Fibroblast of pulmonary artery (primary cell): ENCODE measurements at places on chromosomes 2 and 18.
A peak's percentile ranks its signal among the peaks of the same experiment; 100 is the strongest.

DNA sequence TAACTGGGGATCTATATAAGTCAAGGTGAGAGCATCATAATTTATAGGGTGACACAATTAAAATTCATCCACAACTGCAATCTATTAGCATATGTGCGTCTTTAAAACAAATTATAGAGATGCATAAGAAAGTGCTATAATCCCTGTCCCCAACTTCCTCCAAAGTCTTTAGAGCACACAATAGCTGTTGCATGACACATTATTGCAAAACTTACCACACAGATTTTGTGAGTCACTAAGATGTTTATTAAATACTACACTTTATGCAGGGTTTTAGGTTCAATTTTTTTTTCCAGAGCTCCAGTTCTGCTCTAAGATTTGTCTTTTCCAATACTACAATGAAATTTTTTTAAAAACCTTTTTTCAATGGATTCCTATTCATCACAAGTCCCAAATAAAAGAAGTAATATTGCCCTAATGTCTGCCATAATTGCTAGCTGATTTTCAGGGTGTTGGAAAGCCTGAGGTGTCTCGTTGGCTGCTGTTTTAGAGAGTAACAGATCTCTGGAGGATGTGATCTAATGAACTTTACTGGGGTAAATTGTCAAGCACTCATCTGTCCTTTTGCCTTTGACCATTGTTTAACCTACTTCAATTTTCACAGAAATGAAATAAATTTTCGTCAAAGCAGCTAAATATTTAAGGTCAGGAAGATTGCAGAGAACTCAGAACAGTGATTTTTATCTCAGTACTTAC is 250.5 kb upstream of the NETO1 start:
- DNase-seq, result peak; percentile 3

GRCh38 chr2:240819858-240820606 is at the start of gene KIF1A:
Gene KIF1A (minus strand): TSS chr2:240820219. CDS start chr2:240797752, 22,467 bp downstream.
- no peak for DNase-seq

DNA sequence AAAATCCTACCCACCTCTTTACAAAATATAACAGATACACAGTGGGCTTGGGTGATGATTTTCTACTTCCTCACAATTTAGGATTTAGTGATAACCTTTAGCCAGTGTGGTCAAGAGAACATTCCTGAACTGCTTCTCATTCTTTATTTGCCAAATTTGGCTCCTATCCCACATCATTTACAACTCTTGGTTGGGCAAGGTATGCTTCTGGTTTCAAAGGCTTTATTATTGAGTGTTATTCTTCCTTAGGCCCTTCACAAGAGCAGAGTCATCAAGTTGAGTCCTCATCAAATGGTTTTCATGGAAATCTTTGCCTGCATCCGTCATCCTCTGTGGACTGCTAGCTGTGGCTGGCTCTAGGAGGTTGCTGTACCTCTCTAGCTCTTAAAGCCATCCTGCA is 472.0 kb upstream of the ETAA1 start:
- DNase-seq, result peak; percentile 55

DNA sequence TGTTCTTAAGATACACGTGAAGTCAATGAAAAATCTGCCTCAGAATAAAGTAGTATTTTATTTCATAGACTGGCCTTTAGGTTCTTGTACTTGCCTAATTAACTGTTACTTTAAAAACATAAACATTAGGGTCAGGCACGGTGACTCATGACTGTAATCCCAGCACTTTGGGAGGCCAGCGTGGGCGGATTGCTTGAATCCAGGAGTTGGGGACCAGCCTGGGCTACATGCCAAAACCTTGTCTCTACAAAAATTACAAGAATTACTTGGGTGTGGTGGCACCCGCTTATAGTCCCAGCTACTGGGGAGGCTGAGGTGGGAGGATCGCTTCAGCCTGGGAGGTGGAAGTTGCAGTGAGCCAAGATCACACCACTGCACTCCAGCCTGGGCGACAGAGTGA is 16.0 kb upstream of the SNORC start:
- peak; percentile 82 for DNase-seq

DNA sequence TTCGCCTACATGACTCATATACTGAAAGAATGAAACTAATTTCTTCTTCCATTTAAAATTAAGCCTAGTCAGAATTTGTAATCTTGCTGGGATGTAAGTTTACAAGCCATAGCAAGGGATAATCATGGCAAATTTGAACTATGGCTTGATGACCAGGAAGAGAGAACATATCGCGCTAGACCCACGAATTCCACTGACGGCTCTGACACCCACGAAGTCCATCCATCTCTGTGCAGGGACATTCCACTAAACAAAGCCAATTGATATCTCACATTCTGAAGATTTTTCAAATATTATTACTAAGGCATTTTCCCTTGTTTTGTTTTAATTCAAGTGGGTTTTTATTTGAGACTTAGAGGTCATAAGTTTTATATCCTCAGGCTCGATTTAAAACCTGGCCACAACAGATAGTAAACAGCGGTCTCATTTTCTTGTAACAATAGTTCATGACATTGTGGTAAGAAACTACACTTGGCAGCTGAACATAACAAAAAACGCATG is 113.0 kb downstream of the QPCT start:
- peak; percentile 59 for DNase-seq

GRCh38 chr18:44458777-44459176 is 221.9 kb upstream of the SETBP1 start:
- peak; percentile 58 for DNase-seq

DNA sequence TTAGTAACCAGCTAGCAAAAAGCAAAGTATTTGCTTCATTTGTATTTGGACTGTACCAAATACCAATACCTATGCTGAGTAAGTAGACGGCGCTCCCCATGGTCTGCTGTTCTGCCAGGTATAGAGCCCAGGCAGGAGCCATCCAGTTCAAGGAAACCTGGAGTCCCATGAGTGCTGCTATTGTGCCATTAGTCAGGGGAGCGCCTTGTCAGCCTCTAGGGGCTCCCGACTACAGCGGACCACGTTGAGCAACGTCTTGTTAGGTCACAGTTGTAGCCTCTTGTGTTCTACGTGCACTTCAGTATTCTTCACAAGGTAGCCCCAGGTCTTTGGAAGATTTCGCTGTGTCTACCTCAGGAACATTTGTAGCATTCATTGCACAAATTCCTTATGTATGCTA is 21.6 kb upstream of the SLC9A2 start:
- DNase-seq, result no peak

- no peak for DNase-seq
Observed at GRCh38 chr18:2853926-2854664, 7.3 kb downstream of the EMILIN2 start.

- DNase-seq, result peak; percentile 86
Observed at GRCh38 chr2:48508461-48509124, 21.4 kb upstream of the STON1 start.

GRCh38 chr2:202583709-202584219 is 51.0 kb upstream of the FAM117B start:
- DNase-seq, result no peak

GRCh38 chr18:74849301-74849700 is 251.6 kb downstream of the ZNF407 start:
- no peak for DNase-seq

DNA sequence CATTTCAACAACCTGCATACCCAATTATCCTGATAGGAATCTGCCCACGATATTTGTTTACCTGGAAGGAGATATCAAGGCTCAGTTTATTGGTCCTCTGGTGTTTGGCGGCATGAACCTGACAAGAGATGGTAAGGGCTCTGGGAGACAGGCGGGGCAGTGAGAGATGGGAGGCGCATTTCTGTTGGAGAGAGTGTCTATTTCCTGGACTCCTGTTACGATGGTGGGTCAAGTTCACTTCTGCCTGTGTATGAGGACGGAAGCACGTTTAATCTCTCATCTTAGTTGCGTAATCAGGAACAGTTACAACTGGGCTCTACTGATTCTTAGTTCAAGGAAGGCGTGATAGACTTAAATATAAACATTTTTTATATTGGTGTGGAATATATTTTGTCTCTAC is 8.9 kb downstream of the PDCL3 start:
- no peak for DNase-seq

- peak; percentile 73 for DNase-seq
Observed at GRCh38 chr18:52236131-52236530, 103.9 kb upstream of the DCC start.

- peak; percentile 90 for DNase-seq
Observed at GRCh38 chr2:122643725-122644329, 888.4 kb downstream of the TSN start.

DNA sequence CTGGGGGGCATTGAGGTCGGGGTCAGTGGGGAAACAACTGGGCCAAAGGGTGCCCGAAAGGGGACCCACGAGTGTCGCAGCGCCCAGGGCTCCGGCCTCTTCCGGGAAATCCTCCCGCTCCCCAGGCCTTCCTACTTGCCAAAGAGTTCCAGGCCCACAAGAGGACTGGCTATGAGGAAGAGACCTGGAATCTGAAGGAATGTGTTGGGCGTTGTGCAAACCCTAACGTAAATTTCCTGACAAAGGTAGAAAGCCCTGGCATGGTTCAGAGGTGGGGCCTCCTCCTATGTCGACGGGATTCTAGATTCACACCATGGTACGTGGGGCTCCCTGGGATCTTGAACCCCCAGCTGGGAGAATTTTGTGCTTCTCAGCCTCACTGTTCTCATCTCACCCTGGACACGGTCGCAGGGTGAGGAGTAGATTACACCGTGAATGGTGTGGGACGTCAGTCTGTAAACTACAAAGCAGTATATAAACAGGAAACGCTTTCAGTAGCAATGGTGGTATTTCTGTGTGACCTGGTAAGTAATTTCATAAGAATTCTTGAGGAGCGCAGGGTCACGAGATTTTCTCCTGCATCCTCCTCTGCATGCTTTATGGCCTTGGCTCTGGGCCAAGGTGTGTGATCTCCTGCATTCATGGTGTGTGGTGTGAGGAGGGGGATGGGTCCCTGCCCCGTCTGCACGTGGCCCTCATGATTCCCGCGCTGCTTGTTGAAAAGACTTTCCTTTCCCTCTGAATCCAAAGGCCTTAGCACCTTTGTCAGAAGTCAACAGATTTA is 868 bp downstream of the HSBP1L1 start:
- DNase-seq, result peak; percentile 90

DNA sequence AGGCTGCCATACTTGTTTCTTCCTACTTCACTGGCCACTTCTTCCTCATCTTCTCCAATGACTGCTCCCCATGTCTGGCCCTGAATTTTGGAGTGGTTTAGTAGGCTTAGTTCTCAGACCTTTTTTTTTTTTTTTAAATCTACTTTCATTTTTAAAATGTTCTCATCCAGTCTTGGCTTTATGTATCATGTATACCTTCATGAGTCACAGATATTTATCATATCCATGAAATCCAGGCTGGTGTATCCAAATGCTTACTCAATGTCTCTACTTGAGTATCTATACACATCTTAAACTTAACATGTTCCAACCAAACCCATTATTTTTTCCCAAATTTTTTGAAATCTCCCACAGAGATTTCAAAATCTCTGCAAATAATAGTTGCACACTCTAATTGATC is 26.3 kb upstream of the CFAP36 start:
- no peak for DNase-seq

GRCh38 chr18:55189972-55190371 is 230.7 kb upstream of the CCDC68 start:
- DNase-seq, result no peak

GRCh38 chr2:233247744-233248143 is 3.7 kb upstream of the ATG16L1 start:
- DNase-seq, result peak; percentile 45

- peak; percentile 66 for DNase-seq
Observed at GRCh38 chr2:86441882-86442641, 891 bp downstream of the KDM3A start.

DNA sequence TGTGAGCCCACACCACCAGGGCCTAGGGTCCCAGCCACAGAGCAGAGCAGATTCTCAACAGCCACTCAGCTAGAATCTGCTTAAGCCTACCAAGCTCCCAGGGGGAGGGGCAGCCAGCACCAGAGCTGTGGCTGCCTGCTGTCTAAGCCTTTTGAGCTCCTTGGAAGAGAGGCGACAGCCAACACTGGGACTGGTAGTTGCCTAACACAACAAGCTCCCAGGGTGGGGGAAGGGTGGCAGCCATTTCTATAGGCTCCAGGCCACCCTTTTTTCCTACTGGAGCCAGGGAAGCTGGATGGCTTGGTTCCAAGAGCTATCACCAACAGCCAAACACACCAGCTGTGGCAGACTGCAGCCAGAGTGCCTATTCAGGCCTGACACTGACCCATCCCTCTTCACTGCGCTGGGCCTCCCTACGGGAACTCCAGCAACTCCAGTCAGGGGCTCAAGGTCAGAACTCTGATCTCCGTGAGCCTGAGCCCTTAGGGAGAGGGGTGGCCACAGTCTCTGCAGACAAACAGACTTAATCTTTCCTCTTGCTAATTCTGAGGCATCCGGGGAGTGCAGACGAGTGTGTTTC is 1824.3 kb upstream of the CELF4 start:
- DNase-seq, result peak; percentile 7

GRCh38 chr2:44942304-44943030 is 965 bp downstream of the SIX3 start:
- DNase-seq, result no peak

GRCh38 chr2:23410596-23410995 is 25.6 kb downstream of the KLHL29 start:
- no peak for DNase-seq

DNA sequence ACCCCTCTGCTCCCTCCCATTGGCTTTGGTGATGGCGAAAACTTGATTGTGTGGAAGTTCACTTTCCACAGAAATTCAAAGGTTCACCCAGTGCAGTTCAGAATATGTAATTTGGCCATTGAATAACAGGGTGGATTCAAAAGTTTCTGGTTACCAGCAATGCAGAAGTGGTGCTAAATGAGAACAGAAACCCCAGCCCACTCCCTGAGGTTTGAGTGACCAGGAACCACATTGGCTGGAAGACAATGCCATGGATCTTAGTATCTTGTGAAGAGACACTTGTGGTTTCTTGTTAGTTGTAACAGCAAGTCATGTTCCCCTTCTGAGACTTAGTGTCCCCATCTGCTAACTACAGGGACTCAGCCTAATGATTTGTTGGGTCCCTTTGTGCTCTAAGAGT is 49.8 kb downstream of the QPCT start:
- DNase-seq, result no peak

DNA sequence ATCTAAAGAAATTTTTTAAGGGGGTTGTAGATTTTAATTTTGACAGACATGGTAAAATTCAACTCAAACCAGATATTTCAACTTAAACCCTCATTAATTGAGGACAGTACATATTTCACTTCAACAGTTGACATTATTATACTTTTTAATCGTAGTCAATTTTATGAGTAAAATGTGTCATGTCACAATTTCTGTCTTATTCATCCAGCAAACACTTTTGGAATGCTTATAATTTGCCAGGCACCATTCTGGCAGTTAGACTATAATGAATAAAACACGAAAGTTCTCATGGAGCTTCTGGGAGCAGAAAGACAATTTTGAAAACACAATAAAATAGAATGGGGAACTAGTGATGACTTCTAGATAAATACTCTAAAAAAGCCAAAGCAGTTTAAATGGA is 1094.8 kb downstream of the SUCLG1 start:
- peak; percentile 17 for DNase-seq
